H9 (cell line): ENCODE measurements at places on chromosomes 16 and 17. TPM values are rescaled to one million over a fixed set of nuclear protein-coding genes. Genes with fewer than 3 reads are reported as not detected.
A peak's percentile ranks its signal among the peaks of the same experiment; 100 is the strongest.

- no peak overlapping the region for H3K27ac ChIP-seq
- no peak overlapping the region for H3K4me3 ChIP-seq
- 0 out of 2 replicates have a peak, but pooled peaks cover 2% of the 10 kb centered on the region for H3K27me3 ChIP-seq
- no peaks in the 10 kb centered on the region for H3K36me3 ChIP-seq
- DNase-seq, result no peak
- H3K4me1 ChIP-seq, result no peaks in the 10 kb centered on the region
Observed at GRCh38 chr17:58236394-58236793, 2.0 kb upstream of the LPO start.

The TBC1D3 gene
- total RNA-seq, result not detected in 2 replicates

The MYH13 gene
- total RNA-seq, result not detected in 2 replicates

DNA sequence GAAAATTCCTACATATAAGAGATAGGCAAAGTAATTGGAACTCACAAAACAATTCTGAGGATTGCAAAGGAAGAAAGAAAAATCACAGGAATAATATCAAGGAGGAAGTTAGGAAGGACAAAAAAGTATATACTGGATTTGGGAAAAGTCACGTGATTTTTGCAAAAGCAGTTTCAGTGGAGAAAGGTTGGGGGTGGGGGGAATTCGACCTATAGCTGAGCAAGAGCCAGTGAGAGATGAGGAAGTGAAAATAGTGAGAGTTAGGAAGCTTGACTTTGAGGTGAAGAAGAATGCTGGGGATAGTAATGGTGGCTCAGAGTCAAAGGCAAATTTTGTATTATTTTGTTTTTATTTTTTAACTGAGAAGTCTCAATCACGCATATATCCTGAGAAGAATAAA, 438.0 kb upstream of the PMFBP1 start:
- no peaks in the 10 kb centered on the region for H3K36me3 ChIP-seq
- H3K4me1 ChIP-seq, result no peaks in the 10 kb centered on the region; the same call in 1 of the 2 replicates
- H3K4me3 ChIP-seq, result no peak overlapping the region
- DNase-seq, result no peak
- no peak overlapping the region for H3K27ac ChIP-seq

GRCh38 chr16:79605999-79606398, 5.5 kb upstream of the MAF start:
- no peak overlapping the region for H3K27ac ChIP-seq
- H3K4me1 ChIP-seq, result no peaks in the 10 kb centered on the region
- H3K27me3 ChIP-seq, result no peaks in the 10 kb centered on the region
- H3K4me3 ChIP-seq, result no peak overlapping the region

- H3K4me1 ChIP-seq, result no peaks in the 10 kb centered on the region
- no peak overlapping the region for H3K4me3 ChIP-seq
- no peaks in the 10 kb centered on the region for H3K36me3 ChIP-seq
- H3K27ac ChIP-seq, result no peak overlapping the region
- DNase-seq, result no peak
- no peaks in the 10 kb centered on the region for H3K27me3 ChIP-seq
Observed at GRCh38 chr16:66652661-66653360, 43.7 kb downstream of the CMTM4 start.

DNA sequence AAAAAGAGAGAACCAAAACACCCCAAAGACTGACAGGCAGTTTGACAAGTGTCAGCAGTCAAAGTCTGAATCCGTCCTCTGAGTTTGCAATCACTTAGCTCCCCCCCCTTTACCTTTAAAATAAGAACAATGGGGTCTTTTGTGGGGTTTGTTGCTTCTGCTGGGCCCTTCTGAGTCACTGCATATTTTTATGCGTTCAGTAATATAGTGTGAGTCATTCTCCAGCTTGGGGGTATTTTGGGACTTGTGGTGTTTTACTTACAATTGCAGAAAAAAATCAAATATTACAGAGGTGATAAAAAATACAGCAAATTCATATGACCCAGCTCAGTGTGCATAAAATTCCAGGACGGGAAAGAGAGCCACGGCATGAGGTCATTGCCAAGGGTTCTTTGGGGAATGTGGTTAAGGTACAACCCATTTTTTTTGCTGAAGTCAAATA, 120.1 kb downstream of the CYLD start:
- no peaks in the 10 kb centered on the region for H3K27me3 ChIP-seq
- H3K4me1 ChIP-seq, result no peaks in the 10 kb centered on the region

The CNTD1 gene
- not detected in 2 replicates for total RNA-seq

DNA sequence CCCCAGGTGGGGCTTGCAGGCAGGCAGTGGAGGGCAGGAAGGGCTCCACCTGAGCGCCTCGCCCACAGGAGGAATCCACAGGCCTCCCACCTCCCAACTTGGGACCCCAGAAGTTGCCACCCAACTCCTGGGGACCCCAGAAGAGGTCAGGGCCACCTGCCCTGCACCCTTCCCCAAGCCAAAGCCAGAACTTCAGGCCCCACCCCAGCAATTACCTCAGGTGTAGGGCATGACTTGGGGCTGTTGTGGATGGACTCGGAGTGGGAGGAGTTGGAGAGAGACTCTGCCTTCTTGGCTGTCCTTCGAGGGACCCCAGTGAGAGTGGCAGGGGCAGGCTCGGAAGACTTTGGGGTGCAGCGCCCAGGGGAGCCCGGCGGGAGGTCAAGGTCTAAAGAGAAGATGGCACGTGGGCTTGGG, 10.5 kb downstream of the TSPOAP1 start:
- no peaks in the 10 kb centered on the region; the same call in 1 of the 2 replicates for H3K27me3 ChIP-seq
- H3K36me3 ChIP-seq, result no peaks in the 10 kb centered on the region; the same call in 1 of the 2 replicates

DNA sequence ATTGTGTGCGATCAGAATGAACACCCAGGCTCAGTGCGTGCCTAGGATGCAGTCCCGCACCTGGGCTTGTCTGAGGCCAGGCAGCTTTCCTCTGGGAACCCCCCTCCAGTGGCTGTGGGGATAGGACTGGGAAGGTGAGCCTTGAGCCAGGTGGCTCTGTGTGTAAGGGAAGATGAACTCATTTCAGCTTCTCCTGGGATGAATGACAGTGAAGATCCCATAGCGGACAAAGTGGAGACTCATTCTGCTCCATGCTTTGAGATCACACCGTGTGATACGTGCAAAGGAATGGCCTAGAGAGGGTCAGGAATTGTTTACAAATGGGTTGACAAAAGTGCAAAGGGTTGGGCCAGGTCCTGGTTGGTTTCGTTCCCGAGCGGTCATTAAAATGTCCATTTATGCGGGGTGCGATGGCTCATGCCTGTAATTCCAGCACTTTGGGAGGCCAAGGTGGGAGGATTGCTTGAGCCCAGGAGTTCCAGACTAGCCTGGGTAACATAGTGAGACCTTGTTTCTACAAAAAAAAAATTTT, 15.8 kb downstream of the GPRC5C start:
- H3K27ac ChIP-seq, result no peak overlapping the region
- no peak overlapping the region for H3K4me3 ChIP-seq
- peaks cover 24% of the 10 kb centered on the region for H3K36me3 ChIP-seq

GRCh38 chr17:78174346-78174869, 6.0 kb downstream of the SYNGR2 start:
- peaks cover 65% of the 10 kb centered on the region for H3K36me3 ChIP-seq
- no peak overlapping the region for H3K27ac ChIP-seq
- H3K4me3 ChIP-seq, result no peak overlapping the region
- no peaks in the 10 kb centered on the region; the same call in 1 of the 2 replicates for H3K4me1 ChIP-seq

DNA sequence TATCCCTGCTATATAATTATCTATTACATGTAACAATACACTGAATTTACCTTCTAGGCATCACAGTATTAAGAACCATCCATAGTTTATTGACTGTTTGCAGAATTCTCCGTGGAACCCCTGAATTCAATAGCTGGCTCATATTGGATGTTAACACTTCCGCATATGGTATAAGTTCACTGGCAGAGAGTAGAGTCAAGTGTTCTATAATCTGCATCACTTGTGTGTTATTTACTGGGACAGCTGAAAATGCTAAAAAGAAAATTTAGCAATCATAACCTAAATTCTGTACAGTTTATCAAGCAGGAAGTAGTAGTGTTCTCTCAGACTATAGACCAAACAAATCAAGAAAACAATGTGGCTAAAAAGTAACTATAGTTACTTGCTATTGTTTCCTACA, 14.5 kb upstream of the BRIP1 start:
- H3K36me3 ChIP-seq, result peaks cover 30% of the 10 kb centered on the region
- H3K4me1 ChIP-seq, result no peaks in the 10 kb centered on the region
- H3K4me3 ChIP-seq, result no peak overlapping the region
- no peak overlapping the region for H3K27ac ChIP-seq
- H3K27me3 ChIP-seq, result no peaks in the 10 kb centered on the region
- no peak for DNase-seq

DNA sequence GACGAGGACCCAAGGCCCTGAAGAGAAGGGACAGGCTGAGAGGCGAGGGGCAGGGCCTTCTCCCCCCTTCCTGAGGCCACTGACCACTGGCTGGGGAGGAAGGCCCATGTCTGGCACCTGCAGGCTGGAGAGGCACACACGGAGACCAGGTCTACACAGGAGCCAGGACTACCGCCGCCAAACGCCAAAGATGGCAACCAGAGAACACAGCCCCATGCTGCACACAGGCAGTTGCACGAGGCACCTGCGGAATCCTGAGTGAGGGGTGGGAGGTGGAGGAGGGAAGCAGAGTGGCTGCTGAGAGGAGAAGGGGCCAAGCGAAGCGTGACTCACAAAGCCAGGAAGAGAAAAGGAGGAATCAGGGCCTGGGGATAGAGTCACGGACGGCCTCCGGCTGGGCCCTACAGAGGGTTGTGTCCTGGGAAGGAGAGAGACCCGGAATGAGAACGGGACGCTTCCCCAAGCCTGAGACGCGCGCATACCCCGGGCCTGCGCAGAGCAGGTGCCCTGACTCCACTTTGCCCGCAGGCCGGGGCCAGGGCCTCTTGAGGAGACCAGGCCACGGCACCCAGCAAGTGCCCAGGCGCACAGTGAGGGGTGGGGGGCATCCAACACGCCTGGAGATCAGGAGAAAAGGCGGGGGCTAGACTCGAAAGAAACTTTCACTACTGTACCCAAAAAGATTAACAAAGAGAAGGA, 28.7 kb upstream of the C16orf95 start:
- no peak overlapping the region for H3K4me3 ChIP-seq
- peaks cover 6% of the 10 kb centered on the region for H3K36me3 ChIP-seq
- no peaks in the 10 kb centered on the region for H3K27me3 ChIP-seq
- no peak for DNase-seq
- H3K27ac ChIP-seq, result no peak overlapping the region

DNA sequence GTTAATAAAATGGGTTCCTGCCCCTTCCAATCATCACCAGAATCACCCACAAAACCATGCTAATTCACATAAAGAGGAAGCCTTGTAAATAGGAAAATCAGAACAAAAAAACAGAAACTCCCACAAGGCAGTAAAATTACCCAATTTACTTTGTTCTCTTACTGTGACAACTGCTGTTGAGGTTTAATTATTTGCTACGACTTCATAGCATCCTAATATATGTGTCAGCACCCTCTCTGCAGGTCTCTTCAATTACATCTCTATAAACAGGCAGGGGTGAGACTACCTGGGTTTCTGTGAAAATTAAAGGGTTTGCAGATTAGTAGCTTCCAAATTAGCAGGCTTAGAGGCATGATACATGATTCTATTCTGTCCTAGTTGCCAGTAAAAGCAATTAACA, 2.7 kb downstream of the WDR59 start:
- H3K27ac ChIP-seq, result no peak overlapping the region
- H3K27me3 ChIP-seq, result no peaks in the 10 kb centered on the region
- peaks cover 16% of the 10 kb centered on the region for H3K36me3 ChIP-seq
- H3K4me1 ChIP-seq, result no peaks in the 10 kb centered on the region
- no peak for DNase-seq

The NACA2 gene
- total RNA-seq, result not detected in 2 replicates

The DLX3 gene
- total RNA-seq, result 1.1 and 1.2 TPM in 2 replicates

The PYDC1 gene
- 0.70 and 2.1 TPM in 2 replicates for total RNA-seq

DNA sequence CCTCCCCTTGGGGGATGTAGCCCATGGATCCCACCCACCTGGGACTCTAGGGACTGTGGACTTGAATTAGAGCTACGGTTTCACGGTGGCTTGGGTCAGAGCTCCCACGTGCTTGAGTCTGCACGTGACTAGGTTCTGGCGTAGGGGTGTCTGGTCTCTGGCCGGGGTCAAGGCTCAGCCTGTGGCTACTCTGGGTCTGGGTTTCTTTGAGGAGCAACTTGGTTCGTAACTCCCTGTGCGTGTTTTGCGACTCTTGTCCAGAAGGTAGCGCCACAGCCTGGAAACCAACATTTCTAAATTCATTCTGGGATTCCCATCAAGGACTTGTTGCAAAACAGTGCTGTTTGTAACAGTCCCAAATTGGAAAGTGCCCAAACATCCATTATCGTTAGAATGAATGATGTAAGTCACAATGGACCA, 470 bp upstream of the GGT6 start:
- no peaks in the 10 kb centered on the region for H3K27me3 ChIP-seq
- peaks cover 4% of the 10 kb centered on the region; the same call in 1 of the 2 replicates for H3K4me1 ChIP-seq
- no peaks in the 10 kb centered on the region for H3K36me3 ChIP-seq
- peak; percentile 74 for DNase-seq

DNA sequence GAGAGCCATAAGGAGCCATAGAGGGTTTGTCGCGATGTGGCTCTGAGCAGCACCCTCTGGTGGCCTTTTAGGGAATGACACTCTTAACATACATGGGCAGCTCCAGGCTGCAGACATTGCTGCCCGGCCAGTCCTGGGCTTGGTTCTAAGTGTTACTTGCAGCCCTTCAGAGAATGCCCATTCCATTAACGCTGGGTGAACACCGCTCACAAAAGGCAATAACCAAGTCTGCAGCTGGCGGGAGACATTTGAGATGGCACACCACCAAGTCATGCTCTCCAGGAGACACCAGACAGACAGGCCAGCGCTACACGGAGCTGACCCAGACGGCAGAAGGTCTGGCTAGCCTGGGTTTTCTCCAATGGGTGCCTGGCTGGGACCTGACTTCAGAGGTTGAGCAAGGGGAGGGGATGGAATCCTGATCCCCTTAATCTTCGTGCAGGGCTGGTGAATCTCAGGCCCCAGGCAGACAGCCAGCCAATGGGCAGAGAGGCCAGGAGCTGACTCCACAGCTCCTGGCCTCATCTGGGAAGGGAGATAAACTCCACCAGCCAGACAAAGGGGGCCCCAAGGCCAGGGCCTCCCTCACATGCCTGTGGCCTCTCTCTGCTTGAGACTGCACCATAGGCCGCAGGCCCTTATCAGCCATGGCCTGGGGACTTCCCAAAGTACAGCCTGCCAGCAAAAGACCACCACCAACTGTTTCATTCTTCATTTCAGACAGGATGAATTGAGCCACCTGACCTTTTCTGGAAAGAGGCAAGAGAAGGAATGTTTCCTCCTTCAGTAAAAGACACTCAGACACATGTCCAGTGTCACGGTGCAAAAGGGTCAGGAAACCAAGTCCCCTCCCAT, 58.8 kb downstream of the ZDHHC7 start:
- H3K4me1 ChIP-seq, result no peaks in the 10 kb centered on the region
- H3K27me3 ChIP-seq, result no peaks in the 10 kb centered on the region
- H3K36me3 ChIP-seq, result no peaks in the 10 kb centered on the region
